ENCODE measurements at places on chromosomes 2 and 18. TPM values are rescaled to one million over a fixed set of nuclear protein-coding genes. Genes with fewer than 3 reads are reported as not detected.

- no peak for DNase-seq
These were observed 204.5 kb downstream of the ARL4C start for GRCh38 chr2:234292205-234292961.

DNA sequence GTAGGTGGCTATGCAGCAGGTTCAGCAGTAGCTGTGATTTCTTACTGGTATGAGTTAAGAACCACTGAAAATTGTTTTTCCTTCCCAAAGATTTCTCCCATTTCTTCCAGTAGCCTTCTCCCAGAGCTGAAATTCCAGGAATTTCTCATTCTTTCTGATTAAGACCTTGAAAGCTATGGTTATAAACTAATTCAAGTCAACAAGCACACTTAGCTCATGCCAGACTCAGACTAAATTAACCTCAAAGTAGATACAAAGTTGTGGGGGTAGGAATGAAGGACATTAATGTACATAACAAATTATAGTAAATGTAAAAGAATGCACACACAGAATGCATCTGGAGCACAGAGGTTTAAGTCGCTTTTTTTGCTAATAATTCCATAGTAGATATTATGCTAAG lies 103.6 kb upstream of the SOX11 start:
- no peak for DNase-seq

DNA sequence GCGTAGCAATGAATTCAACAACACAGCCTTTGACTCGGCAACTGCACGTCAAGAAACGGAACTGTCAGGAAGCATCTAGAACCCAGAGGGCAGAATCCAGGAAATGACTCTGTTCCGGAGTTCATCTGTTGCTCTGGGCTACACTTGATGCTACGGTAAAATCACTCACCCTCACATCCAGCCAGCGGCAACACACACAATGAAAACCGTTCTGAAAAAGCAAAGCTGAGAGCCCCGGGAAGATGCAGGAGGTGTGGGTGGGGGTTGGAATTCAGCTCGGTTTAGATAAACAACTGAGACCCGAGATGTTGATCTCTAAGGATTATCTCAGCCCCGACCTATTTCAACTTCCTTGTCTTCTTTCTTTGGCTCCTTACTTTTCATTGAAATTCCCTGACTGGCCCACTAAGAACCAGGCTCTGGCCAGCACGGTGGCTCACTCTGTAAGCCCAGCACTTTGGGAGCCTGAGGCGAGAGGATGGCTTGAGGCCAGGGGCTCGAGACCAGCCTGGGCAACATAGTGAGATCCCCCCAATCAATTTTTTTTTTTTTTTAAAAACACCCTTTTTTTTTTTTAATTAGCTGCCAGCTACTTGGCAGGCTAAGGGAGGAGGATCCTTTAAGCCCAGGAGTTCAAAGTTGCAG lies 13.3 kb upstream of the RAB17 start:
- DNase-seq: peak; percentile 44

DNA sequence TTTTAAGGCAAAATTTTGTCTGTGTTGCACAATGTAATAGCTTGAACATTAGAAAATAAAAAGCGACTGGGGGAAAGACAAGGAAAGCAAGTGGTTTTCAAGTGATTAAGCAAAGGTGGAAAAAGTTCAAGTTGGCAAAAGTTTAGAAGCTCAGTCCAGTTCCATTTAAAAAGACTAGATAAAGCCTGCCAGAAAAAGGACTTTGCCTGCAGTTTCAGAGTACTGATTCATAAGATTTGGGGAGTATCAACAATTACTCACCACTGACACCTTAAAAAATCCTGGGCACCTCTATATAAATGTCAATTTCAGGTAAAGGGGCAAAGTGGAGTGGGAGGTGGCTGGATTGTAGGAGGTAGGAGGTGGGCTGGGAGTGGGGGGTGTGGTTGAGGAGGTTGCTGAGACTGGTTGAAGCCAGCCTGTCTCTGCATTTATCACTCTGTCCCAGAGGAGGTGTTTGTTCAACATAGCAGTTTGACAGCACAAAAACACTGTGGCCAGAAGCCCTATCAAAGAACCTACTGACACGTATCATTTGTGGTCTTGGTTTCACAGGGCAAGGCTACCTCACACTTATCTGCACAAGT lies 14.6 kb downstream of the ZEB2 start:
- peak; percentile 48 for DNase-seq

The ASXL3 gene
- total RNA-seq: 2.7 TPM

The MTLN gene
- total RNA-seq: 9.9 TPM

Measured in neural progenitor cell (in vitro differentiated cells).